Psoas muscle (tissue), 8 donors: ENCODE measurements at places on chromosomes 6 and 20. TPM values are rescaled to one million over a fixed set of nuclear protein-coding genes. Genes with fewer than 3 reads are reported as not detected.

PPP1R16B gene
- 2.9 TPM for total RNA-seq

NNAT gene
- 2.6 TPM for total RNA-seq

KIAA1755 gene
- total RNA-seq: 2.4 TPM

TSPO2 gene
- total RNA-seq: not detected

DTD1 gene
- total RNA-seq: 19.0 TPM

CLVS2 gene
- 0.17 TPM for total RNA-seq

CRISP3 gene
- not detected for total RNA-seq

CCM2L gene
- 3.3 TPM for total RNA-seq

TMEM244 gene
- not detected for total RNA-seq

RBBP8NL gene
- not detected for total RNA-seq

NEU1 gene
- 20.3 TPM for total RNA-seq

LIN28B gene
- total RNA-seq: not detected

GRCh38 chr6:167095888-167096287 is 27.0 kb upstream of the CCR6 start:
- DNase-seq: no peak

- no peak for DNase-seq
These were observed 96.9 kb downstream of the PRSS35 start for GRCh38 chr6:83609248-83609647.

DNA sequence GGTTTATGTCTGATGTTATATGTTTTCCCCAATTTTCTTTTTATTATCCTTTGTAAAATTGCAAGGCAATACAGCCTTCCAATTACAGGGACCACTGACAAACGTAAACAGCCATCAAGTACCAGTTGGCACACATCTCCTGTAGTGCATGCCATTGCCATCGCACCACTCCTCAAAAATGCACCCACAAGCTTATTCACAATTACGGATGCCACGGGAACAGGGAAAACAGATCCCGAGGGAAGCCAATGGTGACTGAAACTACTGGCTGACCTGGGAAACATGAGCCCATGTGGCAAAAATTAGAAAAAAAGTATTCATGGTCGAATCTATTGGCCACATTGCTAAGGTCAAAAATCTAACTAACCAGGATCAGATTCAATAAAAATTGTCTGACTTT is 395.2 kb downstream of the PAX1 start:
- DNase-seq: no peak

- DNase-seq: no peak
These were observed 142.5 kb upstream of the FERMT1 start for GRCh38 chr20:6265204-6265904.

DNA sequence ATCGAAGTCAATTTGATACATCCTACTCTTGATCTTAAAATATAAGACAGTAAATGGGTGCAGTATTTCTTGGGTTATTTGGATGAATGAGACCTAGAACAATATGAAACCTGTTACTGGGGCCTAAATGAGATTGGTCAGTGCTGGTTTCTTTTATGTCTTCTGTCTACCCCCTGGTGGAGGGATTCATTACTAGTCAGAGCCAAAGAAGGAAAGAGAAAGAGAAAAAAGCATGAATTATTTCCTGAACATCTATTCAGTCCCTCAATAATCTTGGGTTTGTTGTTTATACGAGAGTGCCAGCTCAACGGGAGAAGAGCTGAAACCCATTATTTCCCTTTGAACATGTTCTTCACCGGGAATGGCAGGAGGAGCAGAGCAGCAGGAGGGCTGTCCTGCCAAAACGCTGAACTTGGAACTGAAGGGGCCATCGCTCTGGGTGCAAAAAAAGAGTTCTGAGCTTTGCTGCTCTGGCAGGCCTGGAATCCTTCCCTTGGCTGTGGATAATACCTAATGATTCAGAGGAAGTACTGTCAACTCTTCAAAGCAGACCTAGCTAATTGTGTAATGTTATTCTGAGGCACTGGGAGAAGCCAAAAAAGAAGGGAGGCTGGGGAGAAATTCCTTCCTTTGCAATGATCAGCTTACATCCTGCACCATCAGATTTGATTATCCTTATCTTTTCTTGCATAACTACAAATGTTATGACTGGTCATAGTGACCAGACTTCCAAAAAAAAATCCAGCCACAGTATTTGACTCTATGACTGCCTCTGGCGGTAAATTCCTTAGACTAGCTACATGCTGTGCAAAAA is 72.0 kb downstream of the BLOC1S5 start:
- DNase-seq: peak; percentile 34

GRCh38 chr6:30263734-30264133 is 50.5 kb upstream of the TRIM26 start:
- DNase-seq: no peak

GRCh38 chr6:135505648-135506047 is 8.1 kb upstream of the AHI1 start:
- DNase-seq: no peak

GRCh38 chr6:118708055-118708454 is 56.7 kb upstream of the CEP85L start:
- DNase-seq: no peak

- DNase-seq: no peak
These were observed 4.5 kb downstream of the HINT3 start for GRCh38 chr6:125961117-125961516.

DNA sequence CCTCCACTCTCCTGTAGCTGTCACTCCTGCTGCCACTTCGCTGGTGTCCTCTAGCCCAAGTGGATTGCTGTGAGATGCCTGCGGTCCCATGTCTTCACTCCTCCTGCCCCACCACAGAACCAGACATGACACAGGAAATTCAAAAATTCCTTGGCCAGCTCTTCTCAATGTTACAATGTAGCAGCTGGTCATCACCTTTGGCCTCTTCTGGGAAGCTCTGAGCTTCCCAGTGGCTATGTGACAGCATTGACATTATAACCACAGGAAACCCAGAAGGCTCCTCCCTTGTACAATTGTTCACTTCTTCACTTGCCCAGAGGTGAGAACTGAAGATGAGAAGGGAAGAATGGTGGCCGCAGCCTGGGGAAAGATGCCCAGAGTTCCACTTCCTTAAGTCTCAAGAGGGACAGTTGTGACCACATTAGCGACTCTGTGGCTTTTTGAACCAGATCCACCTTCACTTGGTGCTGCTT is 76.1 kb upstream of the NAA20 start:
- no peak for DNase-seq

- no peak for DNase-seq
These were observed 68.0 kb upstream of the INSM1 start for GRCh38 chr20:20299904-20300303.

GRCh38 chr20:50735813-50736212 is 4.4 kb downstream of the PARD6B start:
- no peak for DNase-seq

DNA sequence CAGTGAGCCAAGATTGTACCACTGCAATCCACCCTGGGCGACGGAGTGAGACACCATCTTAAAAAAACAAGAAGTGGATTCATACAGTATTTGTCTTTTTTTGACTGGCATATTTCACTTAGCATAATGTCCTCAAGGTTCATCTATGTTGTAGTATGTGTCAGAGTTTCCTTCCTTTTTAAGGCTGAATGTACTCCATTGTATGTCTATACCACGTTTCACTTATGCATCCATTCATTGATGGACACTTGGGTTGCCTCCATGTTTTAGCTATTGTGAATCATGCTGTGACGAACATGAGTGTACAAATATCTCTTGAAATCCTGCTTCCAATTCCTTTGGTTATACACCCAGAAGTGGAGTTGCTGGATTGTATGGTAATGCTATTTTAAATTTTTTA is 28.9 kb upstream of the FAM83D start:
- no peak for DNase-seq

- DNase-seq: no peak
These were observed 10.7 kb upstream of the LAMP5 start for GRCh38 chr20:9503526-9504245.

GRCh38 chr6:125587666-125588632 is 161.5 kb upstream of the HEY2 start:
- DNase-seq: no peak

- DNase-seq: peak; percentile 49
These were observed 20.8 kb downstream of the DAAM2 start for GRCh38 chr6:39812853-39813533.

- DNase-seq: no peak
These were observed 61.4 kb upstream of the JARID2 start for GRCh38 chr6:15184441-15184861.

DNA sequence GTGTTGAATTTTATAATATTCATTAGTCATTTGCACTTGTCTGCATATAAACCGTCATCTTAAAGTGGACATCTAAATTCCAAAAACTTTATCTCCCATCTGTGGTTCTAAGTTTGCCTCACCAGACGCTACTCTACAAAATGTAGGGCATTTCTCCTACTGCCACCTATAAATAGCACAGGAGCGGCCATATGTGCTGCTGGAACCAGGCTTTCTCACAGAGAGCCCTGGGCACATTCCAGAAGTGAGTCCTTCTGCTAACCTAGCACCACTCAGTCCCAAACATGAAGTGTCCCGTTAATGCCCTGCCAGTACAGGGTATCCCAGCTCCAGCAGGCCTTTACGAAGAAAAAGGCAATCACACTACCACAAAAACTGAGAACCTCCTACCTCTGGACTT is 153.7 kb downstream of the TMEM242 start:
- DNase-seq: no peak

DNA sequence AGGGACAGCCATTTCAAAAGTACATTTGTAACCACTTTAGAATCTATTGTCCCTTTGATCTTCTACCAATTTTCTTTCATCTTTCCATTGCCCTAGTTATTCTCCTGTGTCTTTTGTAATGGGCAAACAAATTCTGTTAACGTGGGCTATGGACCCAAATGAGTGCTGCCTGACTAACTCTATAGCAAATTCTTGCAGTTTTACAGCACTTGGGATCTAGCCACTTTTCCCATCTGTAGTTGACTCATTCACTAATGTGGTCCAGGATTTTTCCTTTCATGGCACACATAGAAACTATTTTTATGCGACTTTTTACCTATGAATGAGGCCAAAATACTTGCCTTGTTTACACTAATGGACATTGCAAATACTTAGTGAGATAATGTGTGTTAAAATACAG is 52.0 kb downstream of the GRIK2 start:
- no peak for DNase-seq

- no peak for DNase-seq
These were observed 36.2 kb downstream of the RSPO4 start for GRCh38 chr20:965956-966355.

GRCh38 chr6:145733207-145733606 is 2.1 kb downstream of the EPM2A start:
- no peak for DNase-seq

DNA sequence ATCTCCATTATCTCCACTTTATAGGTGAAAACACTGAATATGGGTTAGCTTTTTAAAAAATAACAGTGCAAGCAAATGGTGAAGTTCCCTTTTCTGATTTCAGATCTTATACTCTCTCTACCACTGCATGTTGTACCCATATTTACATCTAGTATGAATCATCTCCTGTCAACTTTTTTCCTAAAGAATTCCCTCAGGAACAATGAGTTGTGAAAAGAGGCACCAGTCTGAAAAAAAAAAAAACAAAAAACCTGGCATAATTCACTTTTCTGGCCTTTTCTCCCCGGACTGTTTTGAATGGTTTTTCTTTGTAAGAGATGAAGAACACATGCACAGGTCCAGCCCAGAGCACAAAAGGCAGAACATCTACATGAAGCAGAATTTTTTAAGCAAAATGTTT is 596.0 kb downstream of the COL12A1 start:
- no peak for DNase-seq

GRCh38 chr6:16061818-16062217 is 67.1 kb upstream of the MYLIP start:
- DNase-seq: no peak

DNA sequence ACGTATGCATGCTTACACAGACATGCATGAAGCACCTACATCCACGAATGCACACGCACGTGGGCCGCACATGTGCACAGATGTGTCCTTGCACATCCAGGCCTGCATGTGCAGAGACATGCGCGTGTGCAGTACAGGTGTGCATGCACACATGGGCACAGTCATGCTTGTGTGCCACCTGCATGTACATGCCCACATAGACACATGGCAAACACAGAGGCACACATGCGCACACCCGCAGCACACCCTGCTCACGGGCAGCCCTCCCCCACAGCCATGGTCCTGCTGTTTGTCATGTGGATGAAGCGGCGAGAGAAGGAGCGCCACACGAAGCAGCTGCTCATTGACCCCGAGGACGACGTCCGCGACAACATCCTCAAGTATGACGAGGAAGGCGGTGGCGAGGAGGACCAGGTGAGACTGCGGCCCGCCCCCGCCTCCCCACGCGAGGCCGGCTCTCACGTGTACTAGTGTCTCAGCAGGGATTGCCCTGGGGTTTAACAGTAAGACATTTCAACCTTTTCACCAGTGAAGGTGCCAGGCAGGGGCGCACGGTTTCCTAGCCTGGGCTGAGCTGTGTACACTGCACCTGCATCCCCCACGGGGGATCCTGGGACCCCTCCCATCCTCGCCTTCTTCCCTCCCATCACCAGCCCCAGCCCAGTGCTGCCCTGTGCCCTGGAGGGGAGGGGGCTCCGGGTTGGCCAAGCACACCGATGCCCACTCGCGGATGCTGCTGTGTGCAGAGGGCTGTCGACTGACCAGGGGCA is 132.8 kb downstream of the TAF4 start:
- DNase-seq: no peak

- no peak for DNase-seq
These were observed 107.5 kb downstream of the TAF4 start for GRCh38 chr20:61957961-61958715.

GRCh38 chr20:10002866-10003265 is 31.9 kb upstream of the ANKEF1 start:
- no peak for DNase-seq
